ENCODE measurements at places on chromosomes 2 and 18.
A peak's percentile ranks its signal among the peaks of the same experiment; 100 is the strongest.

DNA sequence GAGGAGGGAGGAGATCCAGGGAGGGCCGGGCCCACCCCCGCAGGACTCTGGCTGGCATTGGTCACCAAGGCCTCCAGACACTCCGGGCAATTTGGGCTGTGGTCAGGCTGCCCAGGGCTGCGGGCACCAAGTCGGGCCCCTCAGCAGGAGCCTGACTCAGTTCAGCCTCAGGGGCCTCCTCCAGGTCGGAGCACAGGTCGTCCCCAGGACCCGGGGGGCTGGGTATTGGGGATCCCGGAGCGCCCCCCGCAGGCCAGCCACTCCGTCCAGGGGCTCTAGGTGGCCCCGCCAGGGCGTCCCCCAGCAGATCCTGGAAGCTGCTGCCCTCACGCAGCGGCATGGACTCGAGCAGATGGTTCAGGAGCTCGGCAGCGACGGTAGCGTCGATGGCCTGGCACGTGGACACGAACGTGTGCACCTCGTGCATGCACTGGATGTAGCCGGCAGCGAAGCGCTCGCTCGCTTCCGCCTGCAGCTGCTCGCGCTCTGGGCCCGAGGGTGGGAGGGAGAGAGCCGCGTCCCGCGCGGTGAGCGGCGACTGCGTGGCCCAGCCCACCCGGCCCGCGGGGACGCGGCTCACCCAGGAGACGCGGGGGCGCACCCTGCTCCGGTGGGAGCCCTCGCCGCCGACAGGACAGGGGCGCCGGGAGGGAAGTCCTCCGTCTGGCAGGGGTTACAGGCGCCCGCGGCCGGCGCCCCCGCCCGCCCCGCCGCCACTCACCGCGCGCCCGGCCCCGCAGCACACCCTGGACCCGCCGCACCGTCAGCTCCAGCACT lies 884 bp downstream of the HES6 start:
- no peak for DNase-seq

DNA sequence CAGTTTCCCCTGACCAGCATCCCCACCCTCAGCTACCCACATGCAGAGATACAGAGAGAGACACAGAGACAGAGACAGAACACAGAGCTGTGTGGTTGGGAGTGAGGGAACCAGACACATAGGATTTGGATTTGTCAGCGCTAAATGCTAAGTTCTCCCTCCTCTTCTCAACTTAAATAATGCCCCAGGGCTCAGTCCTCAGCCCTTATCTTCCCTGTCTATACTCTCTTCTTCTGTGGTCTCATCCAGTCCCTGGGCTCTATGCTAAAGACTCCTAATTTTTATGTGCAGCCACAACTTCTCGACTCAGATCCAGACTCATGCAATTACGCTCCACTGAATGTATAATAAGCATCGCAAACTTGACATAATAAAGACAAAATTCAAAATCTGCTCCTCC lies 47.1 kb downstream of the COLEC12 start:
- no peak for DNase-seq

DNA sequence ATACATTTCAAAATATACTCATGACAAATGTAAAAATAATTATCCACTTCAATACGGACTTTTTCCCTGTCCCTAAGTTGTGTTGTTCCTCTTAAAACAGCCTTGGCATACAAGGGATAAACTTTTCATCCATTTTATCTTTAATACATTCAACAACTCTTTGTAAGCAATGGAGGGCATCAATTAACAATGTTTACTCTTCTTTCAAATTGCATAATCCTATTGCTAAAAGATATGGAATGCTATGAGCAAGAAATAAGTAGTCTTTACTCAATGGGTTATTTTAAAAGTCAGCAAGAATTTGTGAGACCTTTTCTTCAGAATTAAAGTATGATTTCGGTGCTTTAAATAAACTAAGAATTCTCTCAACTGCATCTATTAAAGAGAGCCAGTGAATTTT lies 41.9 kb downstream of the SCN9A start:
- no peak for DNase-seq

DNA sequence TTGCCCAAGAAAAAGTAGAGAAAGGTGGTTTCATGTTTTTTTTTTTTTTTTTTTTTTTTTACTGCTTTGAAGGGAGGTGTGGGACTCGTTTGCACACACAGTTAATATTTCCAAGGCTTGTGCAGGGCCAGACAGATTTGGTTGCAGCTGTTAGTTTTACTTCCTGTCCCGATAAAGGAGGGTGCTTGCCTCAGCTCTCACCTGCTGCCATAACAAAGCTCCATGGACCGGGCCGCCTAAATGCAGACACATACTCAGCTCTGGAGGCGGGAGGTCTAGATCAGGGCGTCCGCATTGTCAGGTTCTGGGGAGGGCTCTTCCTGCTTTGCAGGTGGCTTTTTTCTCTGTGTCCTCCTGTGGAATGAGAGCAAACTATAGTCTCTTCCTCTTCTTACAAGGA lies 69.9 kb downstream of the ODC1 start:
- DNase-seq, result no peak

DNA sequence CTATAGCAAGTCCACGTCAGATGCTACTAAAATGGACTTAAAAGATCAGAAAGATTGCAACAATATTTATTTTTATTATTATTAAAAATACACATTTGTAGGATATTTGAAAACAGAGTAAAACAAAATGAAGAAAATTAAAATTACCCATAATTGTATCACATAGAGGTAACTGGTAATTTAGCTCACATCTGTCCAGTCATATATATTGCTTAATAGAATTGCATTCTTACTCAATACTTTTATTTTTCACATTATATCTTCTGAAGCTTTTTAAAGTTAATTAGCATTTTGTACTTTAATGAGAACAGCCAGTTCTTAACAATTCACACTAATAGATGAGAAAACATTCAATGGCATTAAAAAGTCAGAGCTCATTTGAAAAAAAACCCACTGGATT lies 11.5 kb upstream of the RNF144A start:
- DNase-seq, result no peak

DNA sequence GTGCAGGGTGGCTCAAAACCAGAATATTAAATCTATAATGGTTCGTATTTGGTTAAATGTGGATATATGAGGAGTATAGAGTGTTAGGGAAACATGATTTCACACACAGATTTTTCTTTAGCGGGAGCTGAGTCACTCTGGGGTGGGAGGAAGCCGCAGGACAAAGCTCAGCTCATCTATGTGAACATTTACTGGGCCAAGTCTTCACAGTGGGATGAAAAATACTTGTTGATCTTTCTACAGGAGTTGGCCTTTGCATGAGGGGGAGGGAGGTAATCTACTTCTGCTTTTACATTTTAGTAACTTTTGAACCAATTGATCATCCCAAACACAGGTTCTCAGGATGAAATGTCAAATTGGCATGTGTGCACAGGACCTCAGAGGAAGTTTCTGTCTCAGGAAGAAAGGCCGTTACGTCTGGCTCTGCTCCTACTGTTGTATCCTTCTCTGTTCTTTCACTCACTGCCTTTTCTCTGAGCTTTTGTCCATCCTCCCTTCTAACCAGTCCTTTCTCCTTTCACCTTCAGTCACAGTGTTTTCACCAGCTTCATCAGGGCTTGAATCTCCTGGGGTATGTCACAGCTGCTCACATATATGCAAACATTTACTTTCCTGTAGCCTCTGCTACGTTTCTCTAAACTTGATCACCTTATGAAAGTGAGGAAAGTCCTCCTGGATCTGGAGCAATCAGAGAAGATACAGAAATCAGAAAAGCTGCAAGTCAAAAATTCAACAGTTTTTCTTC lies 943.3 kb upstream of the FANCL start:
- DNase-seq, result peak; percentile 4
